ENCODE measurements at places on chromosomes 4 and X.

DNA sequence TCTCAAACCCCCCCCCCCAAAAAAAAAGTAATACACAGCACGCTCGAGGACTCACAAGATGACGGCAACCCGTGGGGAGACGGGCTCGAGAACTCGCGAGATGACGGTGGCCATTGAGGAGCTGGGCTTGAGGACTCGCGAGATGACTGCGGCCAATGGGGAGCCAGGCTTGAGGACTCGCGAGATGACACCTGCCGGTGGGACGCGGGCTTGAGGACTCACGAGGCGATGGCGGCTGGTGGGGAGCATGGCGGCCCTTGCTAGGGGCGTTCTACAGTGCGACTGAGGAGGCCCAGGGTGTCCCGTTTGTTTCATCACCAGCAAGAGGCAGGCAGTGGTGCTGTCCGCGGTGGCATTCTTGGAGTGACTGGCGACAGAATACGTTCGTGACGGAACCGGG is 172.4 kb upstream of the MAGEB16 start:
- DNase-seq, result no peak

GRCh38 chrX:105752338-105752956 is 69.9 kb upstream of the NRK start:
- DNase-seq, result no peak

DNA sequence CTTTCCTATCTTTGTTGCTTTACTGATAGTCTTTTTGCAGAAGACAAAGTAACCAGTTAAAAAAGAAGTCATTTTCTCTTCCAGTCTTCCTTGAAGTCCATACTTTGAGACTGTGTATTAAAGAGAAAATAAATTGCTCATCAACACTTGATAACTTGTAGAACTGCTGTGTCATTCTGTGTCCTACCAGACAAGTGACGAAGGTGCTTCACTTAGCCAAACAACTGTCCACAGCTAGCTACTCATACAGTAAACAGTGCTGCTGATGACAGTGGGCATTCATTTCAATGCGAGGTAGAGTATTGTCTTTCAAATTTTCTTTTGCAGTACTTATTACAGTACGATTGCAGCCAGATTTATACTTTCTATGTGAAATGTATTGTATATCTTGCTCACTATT is 11.5 kb downstream of the COL25A1 start:
- DNase-seq, result no peak

DNA sequence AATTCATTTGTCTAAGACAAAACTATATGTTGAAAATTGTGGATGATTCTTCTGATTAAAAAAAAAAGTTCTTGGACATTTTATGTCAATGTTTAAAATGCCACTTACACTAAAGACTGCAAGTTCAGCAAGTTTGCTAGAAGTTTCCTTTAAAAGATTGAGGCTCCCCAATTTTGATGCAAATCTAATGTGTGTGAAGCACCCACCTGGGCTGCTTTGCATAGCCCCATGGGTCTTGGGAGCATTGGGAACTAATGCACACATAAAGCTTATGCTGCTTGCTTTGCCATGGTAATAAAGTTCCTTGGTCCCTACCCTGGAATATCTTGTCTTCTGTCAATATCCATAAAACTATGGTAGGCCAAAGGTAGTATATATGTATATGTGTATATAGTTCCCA is 725.9 kb upstream of the GRID2 start:
- DNase-seq, result no peak

GRCh38 chr4:7753931-7754465 is 185.7 kb downstream of the AFAP1 start:
- DNase-seq, result no peak

DNA sequence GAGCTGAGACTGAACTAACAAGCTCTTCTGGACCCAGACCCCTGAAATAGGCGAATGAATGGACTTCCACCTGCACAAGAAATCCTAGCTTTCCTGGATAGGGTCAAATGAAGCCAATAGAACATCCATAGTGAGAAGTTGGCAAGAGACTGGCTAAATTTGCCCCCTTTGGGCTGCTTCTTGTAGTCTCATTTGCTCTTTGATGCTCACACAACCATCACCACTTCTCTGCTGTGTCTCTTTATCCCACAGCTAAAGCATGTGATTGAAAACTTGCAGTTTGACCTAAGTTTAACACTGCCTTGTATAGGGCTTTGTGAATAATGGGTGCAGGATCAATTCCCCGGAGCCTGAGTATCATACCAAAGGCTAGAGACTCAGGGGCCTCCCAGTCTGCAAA is 38.2 kb downstream of the NLGN3 start:
- DNase-seq, result no peak

- no peak for DNase-seq
These were observed 30.8 kb downstream of the BLOC1S4 start for GRCh38 chr4:6746721-6747293.

DNA sequence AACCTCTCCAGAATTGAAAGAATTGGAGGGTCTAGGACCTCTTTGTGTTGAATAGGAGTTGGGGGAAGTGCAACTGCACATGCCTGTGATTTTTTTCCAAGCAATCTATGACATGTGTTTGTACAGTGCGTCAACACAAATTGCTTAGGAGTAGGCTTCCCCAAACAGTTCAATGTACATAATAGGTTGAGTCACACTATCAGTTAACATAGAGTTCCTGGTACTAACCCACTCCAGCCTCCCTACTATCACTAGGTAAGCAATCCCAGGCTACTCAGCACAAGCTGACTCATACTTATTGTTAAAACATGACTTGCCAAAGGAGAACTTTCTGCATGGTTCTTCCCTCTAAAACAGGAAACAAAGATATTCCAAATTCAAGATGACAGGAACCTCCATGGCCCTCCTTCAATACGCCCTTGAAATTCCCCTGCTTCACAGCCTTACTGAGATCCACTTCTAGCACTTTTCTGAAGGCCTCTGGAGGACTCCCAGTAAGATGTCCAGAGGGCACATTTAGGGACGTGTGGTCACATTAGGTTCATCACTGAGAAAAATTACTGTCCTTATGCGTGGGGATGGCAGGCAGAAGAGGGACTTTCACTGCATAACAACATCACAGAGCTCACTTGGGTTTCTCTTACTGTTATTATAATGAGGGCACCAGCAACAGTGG is 8.4 kb upstream of the VSIG1 start:
- no peak for DNase-seq

DNA sequence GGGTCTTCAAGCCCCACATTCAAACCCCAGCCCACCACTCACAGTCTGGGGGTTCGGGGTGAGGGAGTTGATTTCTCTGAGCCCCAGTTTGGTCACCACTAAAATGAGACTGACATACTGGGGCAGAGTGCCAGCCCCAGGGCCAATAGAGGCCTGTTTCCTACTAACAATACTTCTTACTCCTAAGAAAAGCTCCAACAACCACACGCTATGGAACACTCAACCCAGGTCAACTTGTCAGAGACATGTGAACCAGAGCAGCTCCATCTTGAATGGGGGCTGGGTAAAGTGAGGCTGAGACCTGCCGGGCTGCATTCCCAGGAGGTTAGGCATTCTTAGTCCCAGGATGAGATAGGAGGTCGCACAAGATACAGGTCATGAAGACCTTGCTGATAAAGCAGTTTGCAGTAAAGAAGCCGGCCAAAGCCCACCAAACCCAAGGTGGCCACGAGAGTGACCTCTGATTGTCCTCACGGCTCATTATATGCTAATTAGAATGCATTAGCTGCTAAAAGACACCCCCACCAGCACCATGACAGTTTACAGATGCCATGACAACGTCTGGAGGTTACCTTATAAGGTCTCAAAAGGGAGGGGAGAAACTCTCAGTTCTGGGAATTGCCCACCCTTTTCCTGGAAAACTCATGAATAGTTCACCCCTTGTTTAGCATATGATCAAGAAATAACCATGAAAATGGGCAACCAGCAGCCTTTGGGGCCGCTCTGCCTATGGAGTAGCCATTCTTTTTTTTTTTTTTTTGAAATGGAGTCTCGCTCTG is 26.6 kb upstream of the HTRA3 start:
- DNase-seq, result no peak

DNA sequence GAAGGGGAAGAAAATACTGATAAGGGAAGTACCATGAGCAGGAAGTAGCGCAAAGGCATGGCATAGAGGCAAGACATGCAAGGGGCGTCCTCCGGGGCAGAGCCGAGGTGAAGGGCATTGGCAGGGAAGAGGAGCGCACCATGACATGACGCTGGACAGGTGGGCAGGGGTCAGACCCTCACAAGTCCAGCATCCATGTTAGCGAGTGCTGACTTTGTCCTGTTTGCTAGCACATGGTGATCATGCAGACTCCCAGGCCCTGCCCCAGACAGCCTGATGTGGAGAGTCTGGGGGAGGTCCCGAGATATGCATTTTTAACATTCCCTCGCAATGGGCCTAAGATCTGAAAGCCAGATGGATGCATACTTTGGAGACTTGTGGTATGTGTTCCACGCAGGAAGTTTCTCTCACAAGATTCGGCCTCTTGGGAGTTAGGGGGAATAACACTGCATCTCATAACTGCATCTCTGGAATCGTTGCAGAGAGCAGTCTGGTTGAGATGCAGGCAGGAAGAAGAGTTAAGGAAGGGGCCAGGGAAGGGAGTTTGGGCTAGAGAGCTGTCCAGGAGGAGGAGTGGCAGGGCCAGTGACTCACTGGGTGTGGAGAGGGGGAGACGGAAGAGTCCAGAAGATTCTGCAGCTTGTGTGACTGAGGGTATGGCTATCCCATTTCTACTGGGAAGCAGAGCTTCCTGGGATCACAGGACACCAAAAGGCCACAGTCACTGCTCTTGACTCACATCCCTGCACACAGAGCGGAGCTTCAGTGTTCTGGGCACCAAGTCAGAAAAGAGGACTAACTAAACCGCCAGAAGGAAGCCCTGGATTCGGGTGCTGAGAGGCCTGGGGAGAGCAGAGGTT is 59.7 kb downstream of the FAM184B start:
- DNase-seq, result no peak

- DNase-seq, result no peak
These were observed 21.6 kb downstream of the TEC start for GRCh38 chr4:48247878-48248558.

DNA sequence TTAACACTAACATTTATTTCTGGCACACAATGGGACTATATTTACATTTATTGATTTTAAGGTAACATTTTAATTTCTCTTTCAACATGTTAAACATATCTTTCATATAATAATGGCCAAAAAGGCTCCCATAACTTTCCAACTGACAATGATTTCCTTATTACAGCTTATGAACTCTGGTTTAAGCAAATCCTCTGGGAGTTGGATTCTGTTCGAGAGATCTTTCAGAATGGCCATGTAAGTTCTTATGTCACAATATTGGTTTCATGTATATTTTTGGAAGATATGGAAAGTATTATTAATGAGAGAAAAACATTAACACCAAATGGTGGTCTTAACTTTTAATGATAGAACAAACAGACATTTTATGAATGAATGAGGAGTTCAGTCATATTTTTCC is 4.1 kb downstream of the TDO2 start:
- no peak for DNase-seq

DNA sequence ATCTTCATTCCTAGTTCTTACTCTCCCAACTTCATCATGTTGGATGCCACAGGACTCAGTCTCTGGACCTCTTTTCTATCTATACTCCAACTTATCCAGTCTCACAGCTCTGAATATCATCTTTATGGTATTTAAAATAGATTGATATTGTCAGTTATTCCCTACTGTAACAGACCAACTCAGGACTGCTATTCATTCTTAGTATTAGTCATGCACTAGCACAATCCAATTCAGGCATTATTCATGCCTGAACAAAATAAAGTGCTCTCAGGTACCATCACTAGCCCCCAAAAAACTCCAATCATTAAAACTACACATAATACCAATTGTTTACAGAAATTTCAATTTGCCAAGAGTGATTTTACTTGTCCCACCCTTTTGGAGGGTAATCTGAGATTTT is 37.7 kb downstream of the FRYL start:
- DNase-seq, result no peak

- DNase-seq, result no peak
These were observed 37.2 kb downstream of the GUCY1B1 start for GRCh38 chr4:155795991-155796390.

- no peak for DNase-seq
These were observed 63.7 kb downstream of the FHIP1A start for GRCh38 chr4:151472711-151473110.

DNA sequence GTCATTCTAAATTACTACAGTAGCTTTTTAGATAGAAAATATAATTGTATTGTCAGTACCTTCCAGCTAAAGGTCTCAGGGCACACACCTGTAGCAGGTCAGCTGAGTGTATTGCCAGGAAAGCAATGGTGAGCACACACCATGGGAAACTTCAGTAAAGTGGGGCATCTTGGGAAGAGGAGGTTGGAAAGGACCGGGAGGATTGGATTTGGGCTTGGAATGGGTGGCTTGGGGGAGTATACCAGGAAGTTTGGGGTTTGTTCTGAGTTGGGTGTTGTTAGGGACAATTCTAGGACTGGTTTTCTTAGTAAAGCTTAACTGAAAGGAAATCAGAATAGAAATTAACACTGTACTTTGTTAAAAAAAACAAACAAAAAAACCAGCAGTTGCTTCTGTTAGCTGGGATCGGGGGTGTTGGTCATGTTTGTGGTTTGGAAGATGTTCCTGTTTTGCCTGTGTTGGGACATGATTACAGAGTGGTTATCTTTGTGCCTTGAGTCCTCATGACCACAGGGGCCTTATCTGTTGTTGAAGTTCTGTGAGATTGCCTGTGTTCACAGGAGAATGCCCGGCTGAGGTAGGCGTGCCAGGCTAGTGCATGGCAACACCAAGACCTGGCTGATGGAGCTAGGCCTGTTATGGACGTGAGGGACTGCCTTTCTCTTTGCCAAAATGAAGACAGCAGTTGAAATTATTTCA is 35.1 kb downstream of the PRIMPOL start:
- DNase-seq, result no peak

GRCh38 chr4:76740866-76741662 is 156.9 kb downstream of the SOWAHB start:
- no peak for DNase-seq

- no peak for DNase-seq
These were observed 75.0 kb downstream of the MGST2 start for GRCh38 chr4:139740531-139741041.

- no peak for DNase-seq
These were observed 709 bp upstream of the CLOCK start for GRCh38 chr4:55547466-55547770.

DNA sequence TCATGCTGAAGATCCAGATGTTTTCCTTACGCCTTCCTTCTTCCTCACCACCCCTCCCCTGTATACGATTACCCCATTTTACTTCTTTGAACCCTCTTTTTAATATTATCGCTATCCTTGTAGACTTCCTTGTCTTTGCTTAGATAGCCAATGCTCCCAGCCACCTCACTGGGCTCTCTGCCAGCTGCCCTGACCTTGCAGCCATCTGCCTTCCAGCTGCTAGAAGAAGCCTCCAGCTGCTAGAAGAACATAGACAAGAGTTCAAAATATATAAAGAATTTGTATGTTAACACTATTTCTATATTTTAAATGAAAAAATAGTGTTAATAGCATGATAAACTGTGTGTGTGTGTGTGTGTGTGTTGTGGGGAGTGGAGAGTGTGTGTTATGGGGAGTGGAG is 374.7 kb downstream of the ANKRD50 start:
- DNase-seq, result no peak

- no peak for DNase-seq
These were observed 66.3 kb downstream of the TSPAN7 start for GRCh38 chrX:38627683-38628082.

GRCh38 chr4:97577004-97577403 is 566.3 kb downstream of the STPG2 start:
- DNase-seq, result no peak

- peak; percentile 71 for DNase-seq
These were observed 1.7 kb upstream of the FGFRL1 start for GRCh38 chr4:1009542-1010394.

GRCh38 chr4:71857713-71858451 is 74.0 kb upstream of the GC start:
- no peak for DNase-seq
